ENCODE measurements at places on chromosomes 16 and 17. TPM values are rescaled to one million over a fixed set of nuclear protein-coding genes. Genes with fewer than 3 reads are reported as not detected.

- no peak overlapping the region for H3K4me3 ChIP-seq
- no peaks in the 10 kb centered on the region for H3K27me3 ChIP-seq
- no peaks in the 10 kb centered on the region for H3K36me3 ChIP-seq
- no peak overlapping the region for H3K27ac ChIP-seq
- no peaks in the 10 kb centered on the region for H3K4me1 ChIP-seq
Observed at GRCh38 chr17:20916383-20916782, 126.4 kb downstream of the USP22 start.

- H3K27ac ChIP-seq, result no peak overlapping the region
- H3K27me3 ChIP-seq, result no peaks in the 10 kb centered on the region
Observed at GRCh38 chr17:28760601-28761562, 17.1 kb downstream of the TRAF4 start.

- no peak overlapping the region for H3K27ac ChIP-seq
- no peaks in the 10 kb centered on the region for H3K27me3 ChIP-seq
- H3K36me3 ChIP-seq, result no peaks in the 10 kb centered on the region
- DNase-seq, result no peak
Observed at GRCh38 chr16:51896013-51896412, 650.9 kb downstream of the TOX3 start.

Gene CACNG5
- not detected for total RNA-seq

Gene FOXN1
- not detected for total RNA-seq

Measured in PC-9 (cell line).